ENCODE measurements at places on chromosomes 13 and 19. TPM values are rescaled to one million over a fixed set of nuclear protein-coding genes. Genes with fewer than 3 reads are reported as not detected.

FBXO17 gene
- not detected for total RNA-seq

CASP14 gene
- not detected for total RNA-seq

ZNF793 gene
- 11.1 TPM for total RNA-seq

SIAH3 gene
- total RNA-seq, result 0.62 TPM

KASH5 gene
- not detected for total RNA-seq

RPL13A gene
- 3,173 TPM for total RNA-seq

URAD gene
- not detected for total RNA-seq

CATSPERD gene
- not detected for total RNA-seq

RFXAP gene
- total RNA-seq, result 16.5 TPM
